CD4-positive, CD25-positive, alpha-beta regulatory T cell (primary cell): ENCODE measurements at places on chromosomes 4 and X. TPM values are rescaled to one million over a fixed set of nuclear protein-coding genes. Genes with fewer than 3 reads are reported as not detected.

DNA sequence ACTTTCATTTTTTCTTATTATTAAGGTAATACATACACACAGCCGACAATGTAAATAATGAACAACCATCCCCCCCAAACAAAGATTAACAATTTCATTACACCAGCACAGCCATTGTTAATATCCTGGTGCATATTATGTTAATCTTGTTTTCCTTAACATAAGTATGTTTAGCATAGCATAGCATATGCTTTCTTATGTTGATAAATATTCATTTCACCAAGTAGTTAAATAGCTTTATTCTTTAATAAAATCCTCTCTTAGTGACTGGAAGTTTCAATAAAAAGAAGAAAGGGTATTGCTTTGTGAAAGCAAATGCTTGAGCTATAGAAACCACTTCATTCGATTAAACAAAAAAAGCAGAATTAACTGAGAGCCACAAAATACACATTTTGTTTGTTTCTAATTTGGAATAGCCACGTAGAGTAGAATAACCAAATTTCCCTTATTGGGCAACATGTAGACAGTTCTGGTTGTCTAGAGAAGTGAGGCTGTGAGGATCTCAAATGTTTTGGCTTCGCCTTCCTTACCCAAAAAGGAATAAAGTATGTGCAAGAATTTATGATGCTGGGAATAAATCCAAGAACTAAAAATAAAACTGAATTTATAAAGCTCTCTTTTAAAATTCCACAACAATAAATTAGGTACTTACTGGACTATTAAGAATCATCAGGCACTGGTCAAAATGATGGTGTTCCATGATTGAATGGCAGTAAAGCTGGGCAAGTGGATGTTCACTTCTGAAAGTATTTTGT lies 118.0 kb downstream of the PDE5A start:
- H3K36me3 ChIP-seq: peaks cover 26% of the 10 kb centered on the region
- no peak for DNase-seq
- no peak overlapping the region for H3K4me3 ChIP-seq
- no peaks in the 10 kb centered on the region for H3K4me1 ChIP-seq

- H3K36me3 ChIP-seq: peaks cover 53% of the 10 kb centered on the region
- H3K27me3 ChIP-seq: no peaks in the 10 kb centered on the region
- H3K4me1 ChIP-seq: no peaks in the 10 kb centered on the region
- H3K27ac ChIP-seq: no peak overlapping the region
- no peak for DNase-seq
These were observed 21.0 kb downstream of the TRMT44 start for GRCh38 chr4:8461616-8462015.

GRCh38 chrX:11064851-11065600 lies 46.1 kb upstream of the HCCS start:
- H3K4me1 ChIP-seq: no peaks in the 10 kb centered on the region
- H3K27ac ChIP-seq: no peak overlapping the region
- no peaks in the 10 kb centered on the region for H3K27me3 ChIP-seq
- H3K4me3 ChIP-seq: no peak overlapping the region
- H3K36me3 ChIP-seq: no peaks in the 10 kb centered on the region

DNA sequence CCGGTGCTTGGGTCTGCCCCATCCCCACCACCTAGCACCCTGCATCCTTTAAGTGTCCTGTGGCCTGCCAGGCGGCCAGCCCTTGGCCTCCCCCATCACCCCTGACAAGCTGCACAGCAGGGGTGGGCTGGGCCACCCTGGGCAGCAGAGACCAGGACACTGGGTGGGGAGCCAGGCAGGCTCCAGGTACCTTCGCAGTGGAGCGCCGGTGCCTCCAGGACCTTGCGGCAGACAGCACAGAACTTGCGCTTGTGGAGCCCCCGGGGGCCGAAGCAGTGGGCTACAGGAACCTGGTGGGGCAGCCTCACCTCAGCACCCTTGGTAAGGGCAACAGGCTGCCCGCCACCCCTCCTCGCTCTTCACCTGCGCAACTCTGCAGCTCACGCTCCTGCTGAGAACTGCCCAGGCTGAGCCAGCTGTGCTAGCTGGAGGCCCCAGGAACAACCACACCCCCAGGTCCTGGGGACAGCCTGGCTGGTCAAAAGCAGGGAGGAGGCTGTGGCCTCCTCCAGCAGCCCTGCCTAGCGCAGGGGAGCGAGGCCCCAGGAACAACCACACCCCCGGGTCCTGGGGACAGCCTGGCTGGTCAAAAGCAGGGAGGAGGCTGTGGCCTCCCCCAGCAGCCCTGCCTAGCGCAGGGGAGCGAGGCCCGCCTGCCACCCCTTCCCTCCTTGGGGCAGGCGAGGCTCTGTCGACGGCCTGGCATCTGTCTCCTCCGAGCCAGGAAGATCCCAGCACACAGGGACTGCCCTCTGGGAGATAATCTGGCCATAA lies 4.6 kb downstream of the DGKQ start:
- H3K4me3 ChIP-seq: no peak overlapping the region
- H3K27ac ChIP-seq: no peak overlapping the region
- DNase-seq: no peak
- peaks cover 19% of the 10 kb centered on the region for H3K4me1 ChIP-seq

- no peak overlapping the region for H3K27ac ChIP-seq
- peaks cover 1% of the 10 kb centered on the region for H3K27me3 ChIP-seq
- H3K4me1 ChIP-seq: no peaks in the 10 kb centered on the region
- H3K36me3 ChIP-seq: no peaks in the 10 kb centered on the region
These were observed 36.3 kb upstream of the AREG start for GRCh38 chr4:74408639-74409038.

F8A2 gene
- not detected for total RNA-seq

FDCSP gene
- not detected for total RNA-seq

DNA sequence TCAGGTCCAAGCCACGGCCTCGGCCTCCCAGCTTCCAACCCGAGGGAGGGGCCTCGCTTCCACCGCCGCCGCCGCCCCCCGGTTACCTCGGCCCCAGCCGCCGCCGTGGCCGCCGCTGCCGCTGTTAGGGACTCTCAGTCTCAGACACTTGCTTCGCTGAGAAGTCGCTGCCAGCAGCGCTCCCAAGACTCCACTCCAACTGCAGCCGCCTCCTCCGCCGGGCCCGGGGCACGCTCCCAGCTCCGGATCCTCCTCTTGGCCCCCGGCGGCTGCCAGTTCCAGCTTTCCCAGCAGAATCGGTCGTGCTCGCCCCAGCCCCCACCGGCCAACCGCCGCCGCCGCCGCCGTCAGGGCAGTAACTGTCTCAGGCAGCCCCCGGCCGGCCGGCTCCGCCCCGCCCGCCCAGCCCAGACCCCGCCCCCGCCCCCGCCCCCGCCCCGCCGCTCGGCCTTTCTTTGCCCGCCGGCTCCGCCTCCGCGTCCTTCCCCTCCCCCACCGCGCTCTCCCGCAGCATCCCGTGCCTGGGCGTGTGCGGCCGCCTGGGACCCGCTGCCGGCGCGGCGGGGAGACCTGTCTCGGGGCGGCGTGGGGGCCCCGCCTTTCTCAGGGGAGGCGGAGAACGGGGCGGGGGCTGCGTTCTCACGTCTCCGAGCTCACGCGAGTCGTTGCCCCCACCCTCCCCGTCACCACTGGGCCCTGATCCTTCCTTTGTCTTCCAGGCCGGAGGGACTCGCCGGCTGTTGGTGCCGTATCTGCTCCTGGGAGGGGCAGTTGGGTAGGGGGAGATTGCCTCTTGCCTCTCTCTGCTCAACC lies at the start of gene ANKRD50:
Gene ANKRD50 (minus strand): TSS at position 361 of the 813 bp plus-strand sequence. CDS start 2,221 bp downstream, outside the sequence.
- no peak within 1 kb of the TSS for H3K27ac ChIP-seq
- H3K36me3 ChIP-seq: no peaks in the 10 kb centered on the region
- peaks cover 12% of the 10 kb centered on the region for H3K27me3 ChIP-seq
- H3K4me3 ChIP-seq: peak within 1 kb of the TSS; percentile 4

DNA sequence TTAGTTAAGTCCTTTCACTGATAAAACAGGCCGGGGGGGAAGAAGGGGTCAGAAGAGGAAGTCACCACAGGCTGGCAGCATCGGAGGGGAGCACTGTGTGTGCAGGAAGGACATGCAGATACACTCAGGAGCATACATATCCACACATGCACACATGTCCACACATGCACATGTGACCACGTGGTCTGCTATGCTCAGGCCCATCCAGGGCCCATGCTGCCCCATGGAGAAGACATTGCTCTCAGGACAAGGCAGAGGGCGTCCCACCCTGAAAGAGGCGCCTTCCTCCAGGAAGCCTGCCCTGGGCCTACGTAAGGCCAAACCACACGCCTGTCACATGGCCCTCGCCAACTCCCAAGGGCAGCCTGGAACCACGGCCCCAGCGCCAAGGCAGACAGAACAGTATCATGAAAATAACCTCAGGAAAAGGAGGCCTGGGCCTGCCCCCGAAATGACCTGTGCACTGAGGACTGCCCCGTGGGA lies 15.8 kb downstream of the WDR1 start:
- H3K36me3 ChIP-seq: peaks cover 77% of the 10 kb centered on the region
- peaks cover 94% of the 10 kb centered on the region for H3K4me1 ChIP-seq
- H3K27ac ChIP-seq: peak overlapping the region; percentile 79
- H3K4me3 ChIP-seq: no peak overlapping the region
- no peaks in the 10 kb centered on the region for H3K27me3 ChIP-seq

PCDH7 gene
- total RNA-seq: not detected

DNA sequence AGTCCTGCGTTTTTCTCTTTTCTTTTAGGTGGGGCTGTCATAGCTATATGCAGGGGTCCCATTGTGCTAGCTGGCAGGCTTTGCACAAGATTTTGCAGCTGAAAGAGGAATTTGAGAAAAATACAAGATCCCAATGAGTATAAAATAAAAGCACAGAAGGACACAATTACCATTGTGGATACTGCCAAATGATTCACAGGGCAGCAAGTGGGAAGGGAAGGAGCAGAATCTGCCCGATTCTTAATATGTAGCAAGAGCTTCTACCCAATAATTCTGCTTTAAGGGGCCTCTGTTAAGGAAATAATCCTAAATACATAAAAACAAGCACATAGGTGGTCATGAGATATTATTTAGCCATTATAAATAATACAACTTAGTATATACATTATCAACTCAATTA lies 25.9 kb upstream of the ING2 start:
- no peak overlapping the region for H3K27ac ChIP-seq
- no peaks in the 10 kb centered on the region for H3K4me1 ChIP-seq
- DNase-seq: no peak
- H3K4me3 ChIP-seq: no peak overlapping the region

DNA sequence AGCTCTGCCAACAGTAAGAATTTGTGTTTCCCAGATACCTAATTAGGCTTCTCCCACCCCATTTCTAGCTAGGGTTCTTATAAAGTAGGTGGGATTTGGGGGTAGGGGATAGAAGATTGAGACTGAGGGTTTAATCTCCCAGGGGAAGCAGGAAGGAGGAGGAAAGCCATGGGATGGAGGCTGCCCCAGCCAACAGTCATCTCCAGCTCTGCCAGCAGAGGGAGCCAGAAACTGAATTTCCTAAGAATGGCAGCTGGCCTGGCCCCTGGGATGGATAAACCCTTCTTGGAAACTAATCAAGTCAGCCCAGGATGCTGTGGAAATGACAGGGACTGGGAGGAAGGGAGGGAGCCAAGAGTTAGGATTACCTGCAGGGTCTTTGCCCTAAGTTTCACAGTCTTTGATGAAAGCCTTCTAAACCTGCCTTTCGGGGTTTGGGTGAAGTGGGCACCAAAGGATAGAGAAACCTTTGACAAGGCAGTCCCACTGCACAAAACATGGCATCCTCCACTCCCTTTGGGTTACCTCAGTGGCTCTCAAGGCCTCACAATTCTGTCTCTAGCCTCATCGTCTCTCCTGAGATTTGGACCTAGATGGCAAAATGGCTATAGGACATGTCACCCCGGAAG lies 6.7 kb upstream of the ERCC6L start:
- no peak overlapping the region for H3K4me3 ChIP-seq
- H3K27me3 ChIP-seq: no peaks in the 10 kb centered on the region
- no peaks in the 10 kb centered on the region for H3K4me1 ChIP-seq
- H3K27ac ChIP-seq: no peak overlapping the region
- no peaks in the 10 kb centered on the region for H3K36me3 ChIP-seq
- peak; percentile 3 for DNase-seq

TCEAL7 gene
- not detected for total RNA-seq

DNA sequence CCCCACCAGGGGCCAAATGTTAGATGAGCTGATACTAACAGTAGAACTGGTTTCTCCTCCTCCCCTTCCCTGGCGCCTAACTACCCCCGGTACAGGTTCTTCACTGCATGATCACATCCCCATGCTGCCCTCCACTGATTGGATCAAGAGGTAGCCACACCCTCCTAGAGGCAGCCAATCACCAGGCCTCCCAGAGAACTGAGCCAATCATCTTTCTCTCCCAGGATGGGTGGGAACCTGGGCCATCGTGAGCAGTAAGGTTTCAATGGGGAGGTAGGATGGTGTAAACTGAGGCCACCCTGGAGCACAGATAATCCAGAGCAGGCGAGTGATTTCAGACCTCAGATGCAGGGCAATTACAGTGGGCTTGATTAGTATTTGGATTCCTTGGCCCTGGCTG lies 64.2 kb downstream of the PPP2R2C start:
- DNase-seq: no peak
- no peaks in the 10 kb centered on the region for H3K4me1 ChIP-seq
- no peaks in the 10 kb centered on the region for H3K27me3 ChIP-seq
- no peak overlapping the region for H3K27ac ChIP-seq

PRDM5 gene
- 0.67 TPM for total RNA-seq

GRCh38 chr4:41752081-41752836 lies 3.7 kb upstream of the PHOX2B start:
- no peak overlapping the region for H3K4me3 ChIP-seq
- peaks cover 36% of the 10 kb centered on the region for H3K27me3 ChIP-seq
- H3K36me3 ChIP-seq: no peaks in the 10 kb centered on the region
- no peak overlapping the region for H3K27ac ChIP-seq
- no peak for DNase-seq

GRCh38 chrX:9033179-9033578 lies 748 bp downstream of the FAM9B start:
- H3K27me3 ChIP-seq: no peaks in the 10 kb centered on the region
- no peak for DNase-seq
- H3K27ac ChIP-seq: no peak overlapping the region
- no peaks in the 10 kb centered on the region for H3K4me1 ChIP-seq

DNA sequence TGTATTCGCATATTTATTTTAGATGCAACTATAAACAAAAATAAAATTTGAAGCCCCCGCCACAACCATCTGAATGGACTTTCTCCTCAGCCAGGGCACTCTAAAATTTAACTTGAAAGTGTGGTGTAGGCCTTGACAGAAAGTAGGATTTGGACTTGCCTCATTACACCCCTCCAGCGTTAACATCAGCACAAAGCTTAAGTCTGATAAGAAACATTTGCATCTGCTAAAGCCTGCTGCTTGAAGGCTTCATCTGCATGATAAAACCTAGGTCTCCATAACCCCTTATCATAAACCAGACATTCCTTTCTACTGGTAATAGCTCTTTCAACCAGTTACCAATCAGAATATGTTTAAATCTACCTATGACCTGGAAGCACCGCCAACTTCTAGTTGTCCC lies 1046.5 kb downstream of the FAT4 start:
- H3K4me3 ChIP-seq: no peak overlapping the region
- H3K27ac ChIP-seq: no peak overlapping the region
- no peaks in the 10 kb centered on the region for H3K27me3 ChIP-seq
- no peaks in the 10 kb centered on the region for H3K36me3 ChIP-seq
- no peaks in the 10 kb centered on the region for H3K4me1 ChIP-seq

CDX4 gene
- not detected for total RNA-seq
